ENCODE measurements at places on chromosomes 2 and 18. TPM values are rescaled to one million over a fixed set of nuclear protein-coding genes. Genes with fewer than 3 reads are reported as not detected.

DNA sequence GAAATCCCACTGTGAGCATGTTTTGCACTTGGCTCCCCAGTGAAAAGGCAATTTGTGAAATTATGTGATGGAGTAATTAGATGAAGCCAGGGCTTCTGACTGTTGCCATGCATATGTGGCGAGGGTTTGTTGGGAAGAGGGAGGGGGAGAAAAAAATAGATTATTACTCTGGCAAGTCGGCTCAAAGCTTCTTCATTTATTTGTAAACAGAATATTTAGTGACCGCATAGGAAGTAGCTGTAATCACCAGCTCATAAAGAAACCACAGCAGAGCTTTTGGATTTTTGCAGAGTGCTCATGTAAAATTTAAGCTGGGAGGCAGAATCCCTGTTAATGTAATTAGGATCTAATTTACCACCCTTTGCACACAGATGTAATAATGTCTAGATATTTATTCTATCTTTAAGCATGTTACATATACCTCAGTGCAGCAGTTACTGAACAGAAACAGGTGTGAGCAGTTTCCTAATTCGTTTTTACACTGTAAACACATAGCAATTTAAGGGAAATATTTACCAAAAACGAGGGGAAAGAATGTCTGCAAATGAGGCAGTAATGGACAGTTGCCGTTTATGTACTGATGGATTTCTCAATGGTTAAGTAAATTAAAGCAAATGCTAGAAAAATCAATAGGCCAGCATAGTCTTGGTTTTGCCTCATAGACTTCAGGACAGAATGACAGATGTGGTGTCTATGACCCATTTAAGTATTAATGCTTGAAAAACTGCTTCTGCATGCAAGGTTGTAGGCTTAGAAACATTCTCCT, 87.9 kb downstream of the MEIS1 start:
- H3K4me1 ChIP-seq: peaks cover 4% of the 10 kb centered on the region
- H3K27me3 ChIP-seq: no peaks in the 10 kb centered on the region
- no peak overlapping the region for H3K4me3 ChIP-seq
- no peak overlapping the region for H3K27ac ChIP-seq
- DNase-seq: no peak
- no peaks in the 10 kb centered on the region for H3K36me3 ChIP-seq

DNA sequence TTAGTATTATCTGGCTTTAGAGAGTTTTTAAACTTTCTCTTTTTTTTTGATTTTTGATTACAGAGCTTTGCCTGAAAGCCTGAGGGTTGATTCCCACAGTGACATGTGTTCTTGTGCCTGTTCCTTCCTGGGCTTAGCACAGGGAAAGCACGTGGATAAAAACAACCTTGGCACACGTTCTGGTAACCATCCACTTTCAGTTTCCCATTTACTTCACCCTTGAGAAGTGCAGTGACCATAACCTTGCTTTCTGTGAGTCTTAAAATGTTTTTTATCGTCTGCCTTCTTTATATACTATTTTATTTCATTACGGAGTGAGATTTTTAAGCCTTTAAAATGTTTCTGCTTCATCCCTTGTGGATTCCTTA, 11.5 kb downstream of the CD226 start:
- no peak for DNase-seq
- H3K4me1 ChIP-seq: no peaks in the 10 kb centered on the region
- no peaks in the 10 kb centered on the region for H3K27me3 ChIP-seq
- no peaks in the 10 kb centered on the region for H3K36me3 ChIP-seq
- peak overlapping the region; percentile 3 for H3K27ac ChIP-seq
- H3K4me3 ChIP-seq: no peak overlapping the region

DNA sequence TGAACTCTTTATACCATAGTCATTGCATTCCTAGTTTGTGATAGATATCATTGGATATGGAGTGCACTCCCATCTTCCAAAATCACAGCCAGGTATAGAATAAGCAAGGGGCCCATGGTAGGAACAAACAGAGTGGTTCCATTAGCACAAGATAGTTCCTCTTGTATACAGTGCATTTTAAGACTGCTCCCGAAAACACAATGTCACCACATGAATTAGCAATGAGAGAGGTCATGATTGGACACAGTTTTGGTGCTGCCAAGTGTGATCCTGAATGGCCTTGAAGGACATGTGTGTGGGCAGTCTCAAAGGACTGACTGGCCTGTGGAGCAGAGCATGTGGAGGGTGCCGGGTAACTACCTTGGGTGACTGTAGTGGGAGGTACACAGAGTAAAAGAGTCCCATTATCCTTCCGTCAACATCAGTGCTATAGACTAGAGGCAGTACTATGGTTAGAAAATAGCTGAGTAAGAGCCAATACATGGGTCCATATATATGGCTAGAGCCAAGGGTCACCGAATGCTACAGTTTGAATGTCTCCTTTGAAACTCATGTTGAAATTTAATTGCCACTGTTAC, 549.9 kb downstream of the DSC3 start:
- H3K36me3 ChIP-seq: no peaks in the 10 kb centered on the region
- H3K27me3 ChIP-seq: no peaks in the 10 kb centered on the region
- DNase-seq: no peak
- H3K4me3 ChIP-seq: no peak overlapping the region

Gene C1QL2
- total RNA-seq: not detected

Gene TIGD1
- 4.8 TPM for total RNA-seq

- no peak for DNase-seq
- H3K27ac ChIP-seq: no peak overlapping the region
- H3K4me1 ChIP-seq: no peaks in the 10 kb centered on the region
- H3K36me3 ChIP-seq: no peaks in the 10 kb centered on the region
- H3K4me3 ChIP-seq: no peak overlapping the region
Observed at GRCh38 chr18:12231040-12231882, 22.9 kb upstream of the CIDEA start.

GRCh38 chr2:162929571-162929970, 91.0 kb upstream of the KCNH7 start:
- H3K27ac ChIP-seq: no peak overlapping the region
- no peak overlapping the region for H3K4me3 ChIP-seq
- H3K4me1 ChIP-seq: no peaks in the 10 kb centered on the region
- DNase-seq: no peak
- no peaks in the 10 kb centered on the region for H3K27me3 ChIP-seq
- H3K36me3 ChIP-seq: no peaks in the 10 kb centered on the region

DNA sequence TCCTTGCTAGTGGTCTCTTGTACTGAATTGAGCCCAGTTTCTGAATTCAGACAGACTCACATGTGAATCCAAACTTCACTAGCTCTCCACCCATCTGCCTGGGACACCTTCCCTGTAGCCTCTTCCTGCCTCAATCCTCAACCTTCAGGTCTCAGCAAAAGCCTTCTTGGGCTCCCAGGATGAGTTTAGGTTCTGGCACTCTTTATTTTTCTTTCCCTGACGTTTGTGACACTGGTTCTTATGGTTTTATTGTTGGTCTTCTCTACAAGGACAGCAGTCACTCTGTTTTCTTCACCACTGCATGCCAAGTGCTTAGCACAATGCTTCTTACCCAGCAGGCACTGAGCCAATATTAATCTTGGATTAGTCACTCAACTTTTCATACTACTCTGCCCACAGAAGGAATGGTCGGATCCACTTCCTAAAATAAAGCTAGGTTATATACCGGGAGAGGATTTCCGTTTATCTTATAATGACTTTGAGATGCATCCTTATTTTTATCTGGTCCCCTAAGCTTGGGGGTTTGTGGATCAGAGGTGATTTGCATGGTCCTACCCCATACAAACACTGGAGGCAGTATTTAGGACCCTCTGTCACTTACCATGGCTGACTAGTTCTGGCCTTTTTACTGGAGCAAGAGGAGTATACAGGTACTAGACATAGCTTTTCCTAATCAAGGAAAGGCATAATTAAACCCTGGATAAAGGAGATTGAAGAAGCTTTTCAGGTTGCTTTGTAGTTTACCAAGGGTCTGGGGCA, 186.3 kb downstream of the MYCN start:
- DNase-seq: no peak
- H3K4me1 ChIP-seq: no peaks in the 10 kb centered on the region
- no peaks in the 10 kb centered on the region for H3K36me3 ChIP-seq
- H3K27me3 ChIP-seq: no peaks in the 10 kb centered on the region
- no peak overlapping the region for H3K27ac ChIP-seq

Gene IL36B
- total RNA-seq: not detected
